Activated T-cell treated with anti-CD3 and anti-CD28 coated beads for 4 hours (primary cell): ENCODE measurements at places on chromosomes 7 and 10.

DNA sequence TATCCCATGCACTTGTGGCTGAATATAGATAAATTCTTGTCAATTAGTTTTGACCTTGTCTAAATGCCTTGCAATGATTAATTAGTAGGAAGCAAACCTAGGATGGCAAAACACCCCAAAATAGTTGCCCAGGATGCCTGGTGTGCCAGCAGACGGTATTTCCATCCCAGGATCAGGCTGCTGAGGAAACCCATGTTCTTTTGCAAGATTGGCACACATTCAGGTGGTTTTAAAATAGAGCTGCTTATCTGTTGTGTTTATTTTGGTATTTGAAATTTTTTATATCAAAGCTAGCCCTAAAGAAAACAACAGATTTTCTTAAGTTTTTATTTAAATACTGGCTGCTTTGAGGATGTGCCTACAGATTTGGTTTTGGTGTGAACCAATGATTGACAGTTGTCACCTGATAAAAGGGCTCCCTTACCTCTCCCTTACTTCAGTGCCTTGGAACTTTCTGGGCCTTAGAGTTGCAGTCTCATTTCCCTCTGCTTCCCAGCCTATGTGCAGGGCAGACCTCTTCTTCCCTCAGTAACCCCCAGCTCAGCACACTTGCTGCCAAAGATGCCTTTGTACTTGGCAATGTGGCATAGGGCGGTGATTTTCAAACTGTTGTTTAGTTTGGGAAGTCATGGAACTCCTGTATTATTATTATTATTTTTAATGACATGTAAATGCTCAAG, 54.0 kb downstream of the CCNY start:
- DNase-seq = no peak

DNA sequence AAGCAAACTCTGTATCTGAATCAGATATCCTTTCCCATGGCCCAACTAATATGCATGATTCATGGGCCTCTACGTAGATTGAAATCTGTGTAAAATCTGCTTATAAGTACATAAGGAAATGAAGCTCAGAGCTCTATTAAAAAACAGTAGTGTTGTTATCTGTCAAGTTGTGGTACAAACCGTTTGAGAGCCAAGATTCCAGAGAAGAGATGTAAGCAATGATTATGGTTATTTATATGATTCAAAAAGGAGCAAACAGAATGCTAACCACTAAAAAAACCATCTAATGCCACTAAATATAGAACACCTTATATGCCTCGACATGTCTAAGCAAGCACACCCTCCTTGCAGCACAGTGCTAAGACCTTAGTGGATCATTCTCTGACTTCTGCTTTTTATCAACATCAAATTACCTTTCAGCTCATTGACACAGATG, 26.6 kb downstream of the RPP38 start:
- no peak for DNase-seq

DNA sequence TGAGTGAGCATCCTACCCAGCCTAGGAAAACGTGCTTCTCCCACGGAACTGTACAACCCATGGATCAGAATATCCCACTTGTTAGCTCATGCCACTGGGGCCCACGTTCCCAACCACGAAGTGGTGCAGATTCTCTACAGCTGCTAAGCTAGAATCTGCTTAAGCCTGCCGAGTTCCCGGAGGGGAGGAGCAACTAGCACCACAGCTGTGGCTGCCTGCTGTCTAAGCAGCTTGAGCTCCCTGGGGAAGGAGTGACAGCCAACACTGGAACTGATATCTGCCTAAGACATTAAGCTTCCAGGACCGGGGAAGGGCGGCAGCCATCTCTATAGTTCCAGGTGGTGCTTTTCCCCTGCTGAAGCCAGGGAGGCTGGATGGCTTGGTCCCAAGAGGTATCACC, 334.7 kb upstream of the CHRM2 start:
- DNase-seq = no peak

GRCh38 chr7:120827371-120828118, 30.4 kb downstream of the TSPAN12 start:
- no peak for DNase-seq

DNA sequence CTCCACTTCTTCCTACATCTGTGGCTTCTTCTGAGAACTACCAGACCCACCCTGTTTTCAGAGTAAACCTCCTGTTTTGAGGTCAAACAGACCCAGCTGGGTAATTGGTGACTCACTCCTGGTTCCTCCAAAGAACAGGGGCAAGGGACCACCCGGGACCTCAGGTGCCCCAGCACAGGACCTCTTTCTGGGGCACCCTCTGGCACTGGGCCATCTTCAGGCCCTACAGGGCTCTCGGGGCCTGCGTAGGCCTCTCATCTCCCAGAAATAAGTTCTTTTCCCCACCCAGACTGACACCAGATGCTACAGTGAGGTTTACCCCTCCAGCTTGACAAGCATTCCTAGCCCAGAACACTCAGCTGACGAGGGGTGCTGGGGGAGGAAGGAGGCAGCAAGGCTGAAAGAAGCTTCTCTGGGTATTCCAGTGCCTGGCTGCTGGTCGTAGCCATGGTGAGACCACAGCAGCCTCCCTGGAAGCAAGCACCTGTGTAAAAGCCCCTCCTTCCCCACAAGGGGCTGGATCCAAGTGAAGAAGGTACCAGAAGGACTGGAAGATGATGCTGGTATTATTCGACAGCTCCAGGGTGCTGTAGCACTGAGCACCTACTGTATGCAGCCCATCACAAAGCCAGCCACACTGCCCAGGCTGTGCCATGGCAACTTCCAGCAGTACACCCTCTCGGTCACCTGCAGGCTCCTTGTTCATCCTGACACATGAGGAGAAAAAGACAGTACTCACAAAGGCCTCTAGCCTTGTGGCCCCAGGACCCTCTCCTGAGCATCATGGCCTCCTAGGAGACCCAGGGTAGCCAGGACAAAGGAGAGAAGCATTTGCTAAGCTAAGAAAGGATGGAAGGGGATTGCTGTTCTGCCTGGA, 47.4 kb downstream of the ALOX5 start:
- DNase-seq = no peak

- no peak for DNase-seq
These were observed 61.7 kb downstream of the FAM107B start for GRCh38 chr10:14712991-14713424.

DNA sequence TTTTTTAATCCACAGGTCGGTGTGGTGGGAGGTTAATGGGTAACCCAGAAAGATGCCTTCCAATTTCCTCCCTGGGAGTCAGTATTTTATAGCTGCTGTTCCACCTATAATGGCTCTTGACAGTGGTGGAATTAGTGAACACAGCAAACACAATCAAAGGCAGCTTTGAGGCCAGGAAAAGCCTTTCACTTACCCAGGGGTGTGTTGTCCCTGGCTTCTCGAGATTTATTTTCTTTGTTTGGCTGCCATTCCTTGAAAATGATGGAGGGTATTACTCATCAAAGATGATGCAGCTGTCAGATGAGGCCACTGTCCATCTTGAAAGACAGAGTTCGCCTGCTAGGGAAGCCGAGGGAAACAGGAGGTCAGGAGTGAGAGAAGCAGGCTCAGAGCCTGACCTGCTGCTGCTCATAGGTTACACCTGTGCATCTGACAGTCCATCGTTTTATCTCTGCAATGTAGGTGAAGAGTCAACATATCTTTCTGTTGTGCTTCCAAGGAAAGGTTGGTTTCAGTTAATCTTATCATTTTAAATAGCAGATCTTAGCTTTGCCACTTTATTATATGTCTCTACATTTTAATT, 221.6 kb downstream of the XPNPEP1 start:
- no peak for DNase-seq
